ENCODE measurements at places on chromosomes 6 and 20.

DNA sequence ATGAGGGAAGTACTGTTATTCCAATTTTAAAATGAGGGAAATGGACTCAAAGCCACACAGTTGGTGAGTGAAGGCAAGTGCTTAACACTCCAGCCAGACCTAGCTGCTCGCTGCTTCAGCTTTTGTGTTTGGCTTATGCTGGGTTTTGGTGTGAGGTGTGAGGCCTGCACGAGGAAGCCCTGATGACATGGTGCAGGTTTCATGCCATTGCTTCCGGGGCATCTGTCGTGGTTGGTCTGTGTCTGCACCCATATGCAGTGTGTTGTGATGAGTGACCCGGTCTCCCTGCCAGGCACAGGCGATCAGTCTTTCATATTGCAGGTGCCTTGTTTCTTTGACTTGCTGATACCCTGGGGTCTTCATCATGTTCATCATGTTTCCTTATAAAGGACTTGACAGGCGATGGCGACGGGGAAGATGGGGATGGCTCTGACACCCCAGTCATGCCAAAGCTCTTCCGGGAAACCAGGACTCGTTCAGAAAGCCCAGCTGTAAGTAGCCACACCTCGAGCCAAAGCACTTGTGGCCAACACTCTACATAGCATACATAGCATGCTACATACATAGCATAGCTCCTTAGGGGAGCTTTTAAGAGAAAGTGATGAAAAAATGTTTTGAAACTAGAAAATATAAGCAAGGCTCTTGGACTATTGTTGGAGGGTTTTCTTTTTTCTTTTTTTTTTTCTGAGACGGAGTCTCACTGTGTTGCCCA is 22.3 kb downstream of the DNMT3B start:
- no peak for DNase-seq

GRCh38 chr20:51994751-51995417 is 192.6 kb upstream of the SALL4 start:
- no peak for DNase-seq

DNA sequence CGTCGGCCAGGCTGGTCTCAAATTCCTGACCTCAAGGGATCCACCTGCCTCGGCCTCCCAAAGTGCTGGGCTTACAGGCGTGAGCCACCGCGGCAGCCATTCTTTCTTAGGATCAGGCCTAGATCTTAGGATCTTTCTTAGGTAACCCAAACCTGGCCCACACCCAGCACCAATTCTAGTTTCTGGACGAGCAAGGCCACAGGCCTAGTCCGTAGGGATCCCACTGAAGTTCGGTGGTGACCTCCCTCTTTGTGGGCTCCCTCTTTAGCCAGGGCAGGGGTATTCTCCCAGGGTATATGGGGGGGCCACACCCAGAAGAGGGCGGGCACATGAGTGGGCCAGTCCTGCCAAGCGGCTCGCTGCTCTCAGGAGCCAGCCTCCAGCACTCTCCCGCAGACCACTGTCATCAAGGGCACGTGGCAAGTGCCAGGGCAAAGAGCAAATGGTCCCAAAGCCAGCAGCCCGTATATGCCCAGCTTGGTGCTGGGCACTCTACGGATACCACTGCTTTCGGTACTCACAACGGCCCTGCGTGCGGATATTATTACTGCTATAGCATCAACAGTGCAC is 6.5 kb downstream of the PXDC1 start:
- peak; percentile 19 for DNase-seq

GRCh38 chr6:67736816-67737215 is 898.3 kb upstream of the ADGRB3 start:
- DNase-seq: no peak

- DNase-seq: no peak
Observed at GRCh38 chr6:134105940-134106339, 53.5 kb upstream of the SLC2A12 start.

DNA sequence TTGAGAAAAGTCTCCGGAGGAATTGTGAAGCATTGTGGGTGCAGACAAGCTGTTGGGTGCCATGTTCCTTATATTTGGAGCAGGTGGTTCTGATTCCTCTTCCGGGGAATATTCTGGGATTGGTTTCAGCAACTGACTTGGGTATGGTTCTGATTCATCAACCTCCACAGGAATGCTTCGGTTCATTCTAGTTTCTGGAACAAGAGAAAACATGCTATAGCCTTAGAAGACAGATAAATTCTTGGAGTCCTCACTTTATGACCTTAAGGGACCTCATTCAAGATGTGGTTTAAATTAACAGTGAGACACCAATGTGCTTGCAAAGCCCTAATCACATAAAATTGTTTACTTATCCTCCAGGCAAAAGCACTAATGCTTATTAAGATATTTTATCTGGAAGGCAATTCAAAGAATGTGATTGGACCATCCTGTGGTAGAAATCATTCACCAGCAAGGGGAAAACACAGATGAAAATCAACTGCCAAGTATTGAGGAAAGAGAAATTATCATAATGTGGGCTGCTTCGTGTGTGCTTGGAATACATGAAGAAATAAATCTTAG is 13.7 kb downstream of the TRAF3IP2 start:
- DNase-seq: no peak

DNA sequence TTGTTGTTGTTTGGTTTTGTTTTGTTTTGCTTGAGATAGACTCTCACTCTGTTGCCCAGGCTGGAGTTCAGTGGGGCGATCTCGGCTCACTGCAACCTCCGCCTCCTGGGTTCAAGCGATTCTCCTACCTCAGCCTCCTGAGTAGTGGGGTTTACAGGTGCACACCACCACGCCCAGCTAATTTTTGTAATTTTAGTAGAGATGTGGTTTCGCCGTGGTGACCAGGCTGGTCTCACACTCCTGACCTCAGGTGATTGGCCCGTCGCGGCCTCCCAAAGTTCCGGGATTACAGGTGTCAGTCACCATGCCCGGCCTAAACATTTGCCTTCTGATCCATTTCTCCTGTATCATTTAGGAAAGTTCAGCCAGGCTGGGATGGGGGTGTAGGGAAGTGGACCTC is 17.7 kb downstream of the DUSP22 start:
- peak; percentile 38 for DNase-seq

- DNase-seq: peak; percentile 36
Observed at GRCh38 chr6:25788305-25788922, 33.9 kb downstream of the SLC17A4 start.

DNA sequence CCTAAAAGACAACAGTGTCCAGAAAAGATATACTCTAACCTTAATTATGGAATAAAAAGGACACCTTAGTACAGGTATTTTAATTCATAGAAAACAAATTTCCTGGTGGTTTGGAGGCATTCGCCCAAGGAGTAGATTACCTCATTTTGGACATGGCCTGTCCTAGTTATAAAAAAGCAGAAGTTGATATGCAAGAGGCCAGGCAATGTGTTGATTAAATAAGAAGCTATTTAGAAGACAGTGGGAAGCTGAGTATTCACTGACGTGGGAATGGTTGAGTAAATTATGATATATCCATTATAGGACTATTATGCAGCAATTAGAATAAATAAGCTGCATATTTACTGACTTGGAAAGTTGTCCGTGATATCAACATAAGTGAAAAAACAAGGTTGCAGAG is 314.9 kb downstream of the ALDH8A1 start:
- no peak for DNase-seq

- DNase-seq: peak; percentile 89
Observed at GRCh38 chr6:149922642-149923326, at the start of gene RAET1G. Gene RAET1G, minus strand, starts transcription at chr6:149923121. Its CDS starts 111 bp downstream, at chr6:149923010.

DNA sequence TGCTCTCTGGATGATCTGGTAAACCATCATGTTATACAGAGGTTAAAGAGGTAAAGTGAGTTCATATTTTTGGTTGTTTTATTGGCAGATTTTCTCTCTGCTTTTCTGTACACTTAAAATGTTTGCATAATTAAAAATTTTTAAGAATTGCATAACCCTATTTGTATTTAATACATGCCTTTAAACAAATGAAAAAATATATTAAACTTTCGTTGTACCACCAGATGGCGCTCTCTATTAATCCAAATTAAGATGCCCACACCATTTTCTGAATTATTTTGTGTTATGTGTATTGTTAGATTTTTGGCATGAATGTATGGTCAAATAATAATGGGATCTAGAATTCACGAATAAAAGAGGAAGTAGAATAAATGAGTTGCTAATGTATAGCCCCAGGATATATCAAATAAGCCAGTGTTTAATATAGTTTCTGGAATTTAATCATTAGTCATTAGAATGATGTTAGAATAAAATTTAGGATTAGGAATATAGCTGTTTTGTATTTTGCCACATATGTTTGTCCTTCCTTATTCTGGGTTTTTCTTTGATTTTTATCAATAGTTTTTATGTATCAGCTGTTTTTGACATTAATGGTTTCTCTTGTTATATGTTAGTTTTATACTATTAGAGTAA is 38.9 kb downstream of the SMAP1 start:
- DNase-seq: no peak

GRCh38 chr20:695165-695866 is 19.7 kb upstream of the SCRT2 start:
- DNase-seq: no peak

DNA sequence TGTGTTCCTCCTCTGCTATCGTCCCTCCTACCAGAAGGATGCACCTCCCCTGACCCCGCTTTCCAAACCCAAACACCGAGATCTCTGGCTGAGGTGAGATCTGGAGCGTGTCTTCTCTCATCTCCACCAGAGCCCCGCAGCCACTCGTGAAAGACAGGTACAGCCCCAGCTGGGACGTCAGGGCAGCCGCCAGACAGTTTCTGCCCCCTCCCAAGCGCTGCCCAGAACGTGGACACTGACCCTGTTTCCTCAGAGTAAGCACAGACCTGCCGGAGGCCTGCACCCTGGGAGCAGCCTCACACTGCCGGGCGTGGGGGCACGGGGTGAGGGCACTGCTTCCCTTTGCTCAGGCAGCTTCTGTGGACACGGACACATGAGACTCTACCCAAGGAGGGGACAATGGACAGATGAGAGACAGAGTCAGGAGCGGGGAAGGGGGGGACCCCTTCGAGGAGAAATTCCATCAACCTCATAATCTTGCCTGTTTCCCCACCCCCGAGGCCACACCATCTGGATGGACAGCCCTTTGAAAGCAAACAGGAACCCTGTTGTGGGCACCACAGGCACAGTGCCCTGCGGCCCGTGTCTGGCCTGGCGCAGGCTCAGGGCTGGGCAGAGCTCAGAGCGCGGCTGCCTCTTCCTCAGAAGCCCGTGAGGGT is 210.6 kb downstream of the DLL1 start:
- peak; percentile 18 for DNase-seq

DNA sequence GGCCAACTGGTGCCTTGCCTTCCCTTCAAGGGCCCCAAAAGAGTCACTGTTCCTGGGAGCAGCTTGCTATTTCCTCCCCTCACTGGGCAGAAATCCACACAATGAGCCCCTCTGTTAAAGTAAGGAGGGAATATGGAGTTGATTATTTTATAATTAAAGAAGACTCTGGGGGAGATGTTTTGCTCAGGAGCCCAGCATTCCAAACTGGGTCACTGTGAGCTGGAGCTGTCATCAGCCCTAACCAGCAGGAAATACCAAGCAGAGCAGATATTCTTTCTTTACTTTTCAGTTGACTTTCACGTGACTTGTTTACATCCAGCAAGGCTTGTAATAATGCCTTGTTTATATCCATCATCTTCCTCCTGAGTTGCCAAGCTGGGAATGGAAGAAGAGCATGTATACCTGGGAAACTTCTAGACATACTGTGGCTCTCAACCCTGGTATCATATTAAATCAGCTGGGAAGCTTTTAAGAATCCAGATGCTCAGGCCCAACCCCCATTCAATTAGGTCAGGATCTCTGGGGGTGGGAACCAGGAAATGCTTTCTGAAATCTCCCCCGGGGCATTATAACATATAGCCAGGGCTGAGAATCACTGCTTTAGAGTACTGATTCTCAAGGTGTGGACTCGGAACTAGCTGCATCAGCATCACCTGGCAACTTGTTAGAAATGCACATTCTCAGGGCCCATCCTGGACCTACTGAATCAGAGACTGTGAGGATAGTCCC is 175.6 kb upstream of the MYLIP start:
- no peak for DNase-seq

DNA sequence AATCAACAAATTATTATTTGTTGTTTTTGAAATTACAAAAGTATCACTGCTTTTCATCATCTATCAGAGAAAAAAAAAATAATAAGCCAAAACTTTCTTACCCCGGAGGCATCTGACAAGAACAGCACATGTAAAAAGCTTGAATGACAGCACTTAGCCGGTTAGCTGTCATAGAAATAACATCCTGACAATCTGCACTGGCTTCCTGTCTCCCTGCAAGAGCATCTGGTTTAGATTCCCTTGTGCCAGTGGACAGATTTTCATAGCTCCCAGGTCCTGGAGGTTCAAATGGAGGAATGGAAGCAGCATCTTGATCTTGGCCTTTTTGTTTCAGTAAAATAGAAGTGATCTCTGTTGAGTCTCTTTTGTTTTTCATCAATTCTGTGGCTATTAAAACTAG is 74.8 kb downstream of the HACE1 start:
- no peak for DNase-seq

DNA sequence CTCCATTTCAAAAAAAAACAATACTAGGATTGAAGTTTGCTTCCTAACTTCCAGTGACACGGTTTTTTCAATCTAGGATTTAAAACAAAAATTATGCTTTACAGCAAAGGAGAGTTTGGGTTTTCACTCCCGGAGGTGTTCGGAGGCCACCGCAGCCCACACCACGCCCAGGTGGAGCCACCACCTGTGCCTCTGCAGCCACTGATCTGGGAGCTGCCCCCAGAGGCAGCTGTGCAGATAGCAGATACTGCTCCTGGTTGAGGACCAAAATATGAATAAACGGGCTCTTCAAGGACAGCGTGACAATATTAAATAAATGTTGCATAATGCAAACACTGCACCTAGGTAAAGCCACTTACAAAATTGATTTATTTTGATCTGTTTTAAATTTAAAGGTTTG is 30.2 kb downstream of the DLL1 start:
- no peak for DNase-seq

- DNase-seq: no peak
Observed at GRCh38 chr6:56667336-56667735, 24.6 kb upstream of the DST start.

- DNase-seq: no peak
Observed at GRCh38 chr20:62266340-62266739, 28.0 kb downstream of the OSBPL2 start.

GRCh38 chr20:61662968-61663331 is 402.7 kb downstream of the TAF4 start:
- DNase-seq: peak; percentile 30

DNA sequence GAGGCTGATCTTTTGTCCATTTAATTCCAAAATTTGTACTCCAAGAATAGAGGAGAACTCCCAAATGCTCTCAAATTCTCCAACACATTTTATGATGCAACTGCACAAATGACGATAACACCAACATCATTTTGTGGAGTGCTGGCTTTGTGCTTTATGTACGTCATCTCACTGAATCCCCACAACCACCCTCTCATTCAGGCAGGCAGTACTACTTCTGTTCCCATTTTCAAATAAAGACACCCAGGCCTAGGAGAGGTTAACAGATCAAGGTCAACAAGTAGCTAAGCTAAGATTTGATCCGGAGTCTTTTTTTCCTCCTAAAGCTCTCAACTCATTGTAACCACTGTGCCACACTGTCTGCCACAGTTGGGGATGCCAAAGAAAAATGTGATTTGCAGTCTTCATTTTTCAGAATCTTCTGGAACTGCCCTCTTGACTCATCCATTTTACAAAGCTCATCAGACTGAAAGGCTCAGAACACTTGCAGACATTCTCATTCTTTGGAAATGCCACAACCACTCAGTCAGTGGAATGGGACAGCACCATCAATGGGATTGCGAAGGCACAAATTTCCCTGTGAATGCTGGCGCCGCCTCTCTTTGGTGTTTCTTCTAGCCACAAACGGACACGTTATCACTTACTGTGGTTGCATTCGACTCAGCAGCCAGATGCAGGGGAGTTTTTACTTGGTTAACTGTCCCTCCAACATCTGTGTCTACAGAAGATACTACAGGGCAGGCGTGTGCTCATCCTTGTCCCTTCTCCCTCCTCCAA is 184.4 kb downstream of the GJA10 start:
- DNase-seq: no peak

GRCh38 chr6:28357036-28357435 is 7.3 kb downstream of the ZKSCAN3 start:
- DNase-seq: no peak
